A673 (cell line): ENCODE measurements at places on chromosomes 5 and 9. TPM values are rescaled to one million over a fixed set of nuclear protein-coding genes. Genes with fewer than 3 reads are reported as not detected.

Gene LECT2
- total RNA-seq = not detected in 2 replicates

DNA sequence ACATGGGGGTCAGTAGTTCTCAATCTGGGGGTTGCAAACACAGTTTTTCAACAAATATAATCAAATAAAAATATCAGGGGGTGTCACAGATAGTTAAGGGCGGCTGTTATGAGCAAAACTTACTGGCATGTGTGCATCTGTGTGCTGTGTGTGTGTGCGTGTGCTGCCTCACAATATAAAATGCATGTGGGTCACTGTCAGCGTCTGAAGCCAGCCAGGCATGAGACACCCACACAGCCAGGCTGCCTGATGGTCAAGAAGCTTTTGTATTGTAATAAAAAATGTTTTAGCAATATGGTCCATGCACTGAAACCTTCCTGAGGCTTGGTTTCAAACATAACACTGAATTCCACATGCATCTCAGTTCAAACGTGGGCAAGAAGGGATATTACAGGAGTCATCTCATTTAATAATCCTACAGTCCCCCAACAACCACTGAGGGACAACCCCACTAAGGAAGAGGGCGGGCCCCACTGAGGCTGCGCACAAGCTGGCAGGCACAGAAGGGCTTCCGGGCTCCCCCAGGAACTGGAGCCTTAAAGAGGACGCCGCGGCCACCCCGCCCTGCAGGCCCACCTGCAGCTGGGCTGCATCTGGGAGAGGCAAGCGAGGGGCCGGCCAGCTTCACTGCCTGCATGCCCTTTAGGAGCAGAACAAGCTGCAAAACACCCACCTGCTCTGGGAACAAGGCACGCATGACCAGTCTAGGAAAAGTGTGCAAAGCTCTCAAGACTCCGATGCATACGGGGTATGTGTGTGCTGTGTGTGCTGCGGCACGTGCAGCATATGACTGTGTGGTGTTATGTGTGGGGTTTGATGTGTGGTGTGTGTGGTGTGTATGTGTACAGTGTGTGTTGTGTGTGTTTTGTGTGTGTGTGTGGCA is 14.1 kb downstream of the SEMA4D start:
- DNase-seq = no peak

Gene GRXCR2
- not detected in 2 replicates for total RNA-seq

Gene ALDH7A1
- 95.2 and 112 TPM in 2 replicates for total RNA-seq

Gene LCN10
- 0.15 and 0.35 TPM in 2 replicates for total RNA-seq

GRCh38 chr9:31445357-31445756 is 939.1 kb upstream of the ACO1 start:
- DNase-seq = no peak

GRCh38 chr5:111743988-111744387 is 13.0 kb downstream of the NREP start:
- DNase-seq = no peak

Gene SLC4A9
- total RNA-seq = 0.26 TPM in 1 of 2 replicates, not detected in the other

GRCh38 chr5:174446988-174447387 is 277.4 kb upstream of the MSX2 start:
- DNase-seq = no peak

- no peak for DNase-seq
These were observed 23.8 kb downstream of the SVEP1 start for GRCh38 chr9:110555551-110556331.

DNA sequence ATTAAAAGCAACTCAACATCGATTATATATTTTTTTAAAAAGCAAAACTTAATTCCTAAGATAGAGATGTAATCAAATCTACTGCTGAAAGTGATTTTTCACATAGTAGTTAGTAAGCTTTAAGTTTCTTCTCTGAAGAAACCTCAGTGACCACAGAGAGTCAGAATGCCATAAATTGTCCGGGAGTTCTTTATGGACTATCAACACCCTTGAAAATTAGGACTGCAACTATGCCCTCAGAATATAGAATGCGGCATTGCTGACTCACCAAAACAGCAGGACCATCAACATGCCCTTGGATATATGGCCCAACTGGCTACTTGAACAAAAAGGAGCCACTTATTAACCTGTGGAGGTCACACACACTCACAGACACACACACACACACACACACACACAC is 228.9 kb upstream of the SNX2 start:
- DNase-seq = no peak
